ENCODE measurements at places on chromosomes 2 and 18.

- no peak for DNase-seq
These were observed 122.5 kb upstream of the RND3 start for GRCh38 chr2:150609831-150610582.

DNA sequence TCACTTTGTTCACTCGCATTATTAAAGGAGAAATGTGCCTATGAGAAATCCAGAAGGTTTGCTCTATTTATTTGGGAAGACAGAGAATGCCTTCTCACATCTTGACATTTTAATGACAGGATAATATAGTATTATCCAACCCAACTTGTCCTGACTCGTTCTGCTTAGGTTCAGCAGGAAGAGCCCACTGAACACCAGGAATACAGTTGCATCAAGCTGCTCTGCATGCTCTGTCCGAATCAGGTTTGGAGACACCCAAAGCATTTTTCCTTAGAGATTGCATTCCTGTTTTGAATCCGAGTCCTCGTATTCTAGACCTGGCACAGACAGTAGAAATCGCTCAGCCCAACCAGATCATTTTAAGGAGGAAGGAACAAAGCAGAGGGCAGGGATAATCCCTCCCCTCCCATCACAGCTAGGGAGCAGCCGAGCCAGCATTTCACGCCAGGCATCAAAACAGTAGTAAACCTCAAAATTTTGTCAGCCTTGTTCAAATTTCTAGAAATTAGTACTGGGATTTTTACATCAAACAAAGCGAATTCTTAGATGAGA, 837.4 kb upstream of the ID2 start:
- no peak for DNase-seq

DNA sequence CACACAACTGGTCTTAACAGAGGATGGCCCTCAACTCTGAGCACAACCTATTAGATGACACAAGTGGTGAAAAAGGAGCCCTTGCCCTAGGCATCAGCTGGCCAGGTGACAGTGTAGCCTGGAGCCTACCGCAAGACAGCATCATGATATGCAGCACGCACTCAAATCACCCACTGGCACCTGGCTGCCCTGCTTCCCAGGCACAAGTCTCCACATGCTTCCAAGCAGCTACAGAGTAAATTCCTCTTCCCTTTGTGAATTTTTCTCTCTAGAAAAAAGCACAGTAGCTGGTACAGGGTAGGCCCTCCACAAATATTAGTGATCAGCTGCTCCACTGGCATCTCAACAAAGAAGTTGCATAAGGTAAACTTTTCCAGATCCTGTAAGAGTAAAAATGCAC, 6.0 kb downstream of the FBXO15 start:
- no peak for DNase-seq

DNA sequence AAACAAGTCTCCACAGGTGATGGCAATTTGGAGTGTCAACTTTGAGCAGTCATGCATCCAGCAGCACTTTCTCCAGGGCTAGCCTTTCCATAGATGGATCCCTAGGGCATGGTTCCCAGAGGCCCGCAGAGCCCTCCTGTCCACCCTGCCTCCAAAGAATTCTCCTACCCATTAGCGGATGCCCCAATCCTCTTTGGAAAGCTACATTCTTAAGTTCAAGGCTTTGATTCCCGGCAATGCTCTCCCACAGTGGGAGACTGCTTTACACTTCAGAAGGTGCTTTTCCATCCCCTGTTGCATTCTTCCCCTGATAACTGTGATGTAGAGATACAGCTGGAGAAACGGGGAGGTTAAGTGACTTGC, 61.3 kb downstream of the ACAA2 start:
- DNase-seq: no peak

DNA sequence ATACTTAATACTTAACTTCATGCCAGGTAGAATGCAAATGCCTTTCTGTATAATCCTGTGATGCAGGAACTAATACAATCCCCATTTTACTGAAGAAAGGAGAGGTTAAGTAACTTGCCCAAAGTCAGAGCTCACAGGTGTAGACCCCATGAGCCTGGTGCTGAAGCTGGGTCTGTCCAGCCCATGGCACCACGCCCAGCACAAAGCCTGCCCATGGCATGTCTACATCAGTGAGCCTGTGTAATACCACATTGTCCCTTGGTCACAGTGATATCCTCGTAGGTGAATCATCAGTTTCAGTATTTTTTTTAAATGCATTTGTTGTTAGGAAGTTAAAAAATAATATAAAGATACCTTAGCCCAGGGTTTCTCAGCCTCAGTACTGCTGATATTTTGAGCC, 69.9 kb upstream of the MCFD2 start:
- no peak for DNase-seq

- DNase-seq: no peak
These were observed 2.8 kb downstream of the PHLPP1 start for GRCh38 chr18:62717925-62718800.

- no peak for DNase-seq
These were observed 3.8 kb upstream of the TOGARAM2 start for GRCh38 chr2:28977176-28977875.

GRCh38 chr2:937530-937929, 13.1 kb upstream of the SNTG2 start:
- no peak for DNase-seq

- no peak for DNase-seq
These were observed 260.8 kb upstream of the FAM98A start for GRCh38 chr2:33859811-33860461.

DNA sequence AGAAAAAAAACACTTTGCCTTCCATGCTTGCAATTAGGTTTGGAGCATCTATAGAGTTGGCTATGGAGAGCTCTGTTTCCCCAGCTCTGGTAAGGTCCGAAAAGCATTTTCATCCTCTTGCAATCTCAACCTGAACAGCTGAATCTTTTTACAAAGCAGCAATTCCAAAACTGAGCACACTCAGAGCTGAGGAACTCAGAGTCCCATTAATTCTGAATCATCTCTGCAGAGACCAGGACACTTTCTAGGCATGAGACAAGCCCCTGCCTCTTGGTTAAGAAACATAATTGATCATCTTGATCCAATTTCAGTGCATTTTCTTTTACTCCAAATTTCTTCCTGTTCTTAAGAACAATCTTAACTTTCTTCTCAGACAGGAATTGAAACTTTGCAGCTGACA, 4.2 kb downstream of the CNGA3 start:
- DNase-seq: no peak

DNA sequence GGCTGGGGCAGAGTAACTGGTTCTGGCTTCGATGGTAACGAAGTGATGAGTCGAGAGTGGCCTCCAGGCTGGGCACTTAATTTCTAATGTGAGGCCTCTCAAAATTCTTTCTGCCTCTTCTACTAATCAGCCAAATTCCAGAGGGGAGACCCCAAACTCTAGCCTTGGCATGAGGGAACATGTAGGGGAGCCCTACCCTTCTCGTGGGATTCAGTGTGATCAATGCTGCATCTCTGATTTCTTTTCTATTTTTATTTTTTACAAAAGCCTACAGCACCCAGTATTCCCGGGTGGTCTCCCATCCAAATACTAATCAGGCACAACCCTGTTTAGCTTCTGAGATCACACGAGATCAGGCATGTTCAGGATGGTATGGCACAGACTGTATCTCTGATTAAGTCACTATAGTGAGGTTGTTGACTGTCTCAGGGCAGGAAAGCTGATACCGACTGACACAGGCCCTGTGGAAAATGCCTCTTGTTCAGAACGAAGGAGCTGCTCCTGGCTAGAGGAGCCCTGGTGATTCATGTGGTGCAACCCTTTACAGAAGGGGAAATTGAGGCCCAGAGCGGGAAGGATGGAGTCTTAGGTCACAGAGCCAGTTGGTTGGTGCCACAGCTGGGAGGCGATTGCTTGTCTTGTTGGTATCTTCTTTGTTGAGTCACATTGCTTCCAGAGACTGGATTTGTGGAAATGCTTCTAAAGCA, 126.3 kb upstream of the HS6ST1 start:
- no peak for DNase-seq

- no peak for DNase-seq
These were observed 294.5 kb downstream of the PRKCE start for GRCh38 chr2:45946023-45946422.

- no peak for DNase-seq
These were observed 120.4 kb downstream of the DCDC2C start for GRCh38 chr2:3823748-3824147.

- DNase-seq: no peak
These were observed 1.3 kb downstream of the SLC20A1 start for GRCh38 chr2:112646791-112647689.

- no peak for DNase-seq
These were observed 4.4 kb downstream of the POU3F3 start for GRCh38 chr2:104858006-104858978.

DNA sequence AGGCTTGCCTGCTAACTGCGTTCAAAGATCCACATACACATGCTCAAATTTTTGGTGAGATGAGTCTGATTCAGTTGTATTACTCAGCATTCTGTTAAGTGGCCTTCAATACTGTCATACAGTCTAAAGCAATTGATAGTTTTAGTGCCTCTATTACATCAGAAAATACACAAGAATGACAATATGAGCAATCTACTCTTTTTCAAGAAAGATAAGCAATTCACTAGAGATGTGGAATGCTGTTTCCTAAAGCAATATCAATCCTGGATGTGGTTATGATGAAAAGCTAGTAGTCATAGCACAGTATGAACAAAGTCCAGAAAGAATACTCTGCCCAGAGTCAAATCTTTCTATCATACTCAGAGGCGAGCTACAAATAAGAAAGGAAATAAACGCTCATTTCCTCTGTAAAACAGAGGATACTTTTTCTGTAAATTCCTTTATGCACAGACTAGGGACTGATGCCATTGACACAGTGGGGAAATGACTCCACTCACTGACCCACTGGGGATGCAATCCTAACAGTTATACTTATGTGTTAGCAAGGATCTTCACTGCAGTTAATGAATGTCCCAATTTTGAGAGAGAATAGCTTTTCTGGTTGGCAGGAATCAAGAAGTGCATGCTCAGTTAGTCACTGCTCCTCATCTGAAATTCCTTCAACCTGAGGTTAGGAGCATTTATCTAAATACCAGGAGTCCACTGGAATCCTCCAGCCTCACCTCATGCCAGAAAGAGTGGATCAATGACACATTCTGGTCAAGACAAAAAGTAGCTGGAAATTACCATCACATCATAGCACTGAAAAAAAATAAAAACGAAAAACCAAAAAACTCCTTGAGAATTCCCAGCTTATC, 83.3 kb downstream of the PDE11A start:
- DNase-seq: no peak

DNA sequence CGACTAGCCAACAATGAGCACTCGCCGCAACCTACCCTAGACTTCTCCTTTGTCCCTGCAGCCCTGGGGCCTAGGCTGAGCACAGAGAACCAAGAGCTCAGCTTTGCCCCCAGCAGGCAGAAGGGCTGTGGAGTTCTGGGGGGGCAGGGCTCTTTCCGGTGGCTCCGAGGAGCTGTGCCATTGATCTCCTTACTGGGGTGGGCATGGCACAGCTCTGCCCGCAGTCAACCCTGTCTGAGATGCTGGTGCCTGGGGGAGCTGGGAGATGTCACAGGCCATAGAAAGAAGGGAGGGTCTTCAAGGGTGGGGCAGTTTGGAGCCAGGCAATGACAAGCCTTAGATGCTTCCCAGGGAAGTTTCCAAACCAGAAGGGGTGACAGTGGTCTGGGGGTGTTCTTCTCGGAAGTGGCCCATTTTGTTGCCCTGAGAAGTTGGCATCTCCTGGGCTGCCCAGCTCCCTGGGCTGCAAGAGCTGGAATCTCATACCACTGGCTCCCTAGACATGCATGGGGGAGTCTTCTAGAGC, 14.1 kb upstream of the GPR55 start:
- DNase-seq: no peak

DNA sequence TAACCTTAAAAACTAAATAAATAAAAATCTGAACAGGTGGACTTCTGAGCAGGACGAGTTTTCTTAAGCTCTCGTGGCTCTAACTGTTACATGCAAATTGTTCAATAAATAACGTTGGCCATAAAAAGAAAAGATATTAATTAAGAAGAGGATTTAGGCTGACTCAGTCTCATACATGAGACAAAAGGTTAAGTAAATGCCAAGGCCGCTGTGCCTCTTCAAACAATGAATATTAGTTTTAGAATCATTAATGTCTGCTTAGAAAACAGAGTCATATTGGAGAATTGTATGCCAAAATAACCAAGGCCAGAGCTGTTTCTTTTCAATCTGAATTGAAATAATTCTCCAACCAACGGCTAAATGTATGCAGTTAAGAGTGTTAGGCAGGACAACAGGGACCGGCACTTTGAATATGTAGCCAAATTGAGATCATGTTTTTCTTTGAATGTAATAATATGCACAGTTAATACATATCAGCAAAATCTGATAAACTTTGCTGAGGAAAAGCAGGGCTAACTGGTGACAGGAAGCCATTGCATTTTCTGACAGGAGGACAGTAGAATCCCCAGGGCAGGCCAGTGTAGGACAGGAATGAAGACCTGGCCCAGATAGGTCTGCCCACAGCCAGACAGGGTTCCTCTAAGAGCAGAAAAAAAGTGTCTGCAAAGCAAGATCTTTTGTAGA, 1041.4 kb upstream of the FANCL start:
- DNase-seq: no peak

GRCh38 chr2:54204476-54204875, 51.6 kb downstream of the TSPYL6 start:
- no peak for DNase-seq

DNA sequence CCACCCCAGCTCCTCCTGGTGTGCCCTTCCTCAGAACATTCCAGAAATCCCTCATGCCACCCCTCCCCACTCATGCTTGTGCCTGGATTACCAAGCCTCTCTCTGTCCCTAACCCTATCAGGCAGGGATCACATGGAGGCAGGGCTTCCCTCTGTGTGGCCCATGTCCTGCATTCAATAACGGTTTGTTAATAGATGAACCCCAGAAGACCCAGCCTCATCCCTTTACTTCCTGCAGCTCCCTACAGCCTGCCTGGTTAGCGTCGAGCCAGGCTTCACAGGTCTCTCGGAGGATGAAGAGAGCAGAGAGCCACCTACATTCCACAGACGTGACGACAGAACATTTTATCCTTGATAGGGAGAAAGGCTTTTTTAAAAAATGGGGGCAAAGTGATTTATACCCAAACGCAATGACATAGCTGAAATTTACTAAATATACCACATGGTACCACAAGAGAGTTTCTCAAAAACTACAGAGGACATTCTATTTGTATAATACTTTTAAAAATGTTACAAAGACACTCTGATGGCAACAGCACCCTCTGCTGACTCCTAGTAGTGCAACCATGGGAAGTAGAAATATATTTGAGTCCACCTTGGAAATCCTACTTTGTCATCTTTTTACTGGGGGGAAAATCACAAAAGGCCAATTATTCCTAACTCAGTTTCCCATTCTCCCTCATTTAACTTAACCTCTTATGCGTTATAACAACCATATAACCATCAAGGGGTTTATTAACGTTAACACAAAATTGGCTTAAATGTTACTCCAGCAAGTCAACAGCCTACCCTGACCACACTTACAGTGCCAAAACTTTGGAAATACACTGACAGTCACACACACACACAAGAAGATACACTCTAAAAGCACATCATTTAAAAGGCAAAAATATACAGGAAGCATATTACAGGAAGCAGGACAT, 30.7 kb downstream of the FBXO15 start:
- peak; percentile 26 for DNase-seq

DNA sequence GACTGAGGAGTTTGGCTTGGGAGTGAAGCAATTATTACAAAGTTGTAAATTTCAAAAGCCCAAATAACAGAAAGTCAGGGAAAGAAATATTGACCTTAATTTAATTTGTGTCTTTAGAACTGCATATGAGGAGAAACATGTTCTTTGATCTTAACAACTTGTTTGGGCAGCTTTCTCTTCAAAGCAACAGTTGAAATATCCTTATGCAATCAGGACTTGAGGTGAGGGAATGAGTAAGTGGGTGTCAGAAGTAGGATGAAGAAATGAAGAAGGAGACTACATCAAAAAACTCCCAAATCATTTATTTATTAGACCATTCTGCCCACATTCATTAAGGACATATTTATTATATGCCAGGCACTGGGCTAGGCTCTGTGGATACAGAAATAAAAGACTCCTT, 129.4 kb downstream of the GCA start:
- DNase-seq: no peak
